ENCODE measurements at places on chromosomes 3 and 15. TPM values are rescaled to one million over a fixed set of nuclear protein-coding genes. Genes with fewer than 3 reads are reported as not detected.

NGRN gene
- 69.7 TPM for total RNA-seq

FSTL1 gene
- total RNA-seq = 822 TPM

FOXL2NB gene
- under 0.01 TPM for total RNA-seq

VGLL3 gene
- 2.9 TPM for total RNA-seq

PLS1 gene
- under 0.01 TPM for total RNA-seq

STAC gene
- 17.5 TPM for total RNA-seq

IL20RB gene
- total RNA-seq = 0.53 TPM

OR5K2 gene
- not detected for total RNA-seq

RAB43 gene
- total RNA-seq = 15.2 TPM

GOLGA8H gene
- total RNA-seq = 0.30 TPM

MESP2 gene
- total RNA-seq = 1.6 TPM

USF3 gene
- total RNA-seq = 3.2 TPM

GOLGA8S gene
- not detected for total RNA-seq

MOBP gene
- not detected for total RNA-seq

RPUSD2 gene
- 14.7 TPM for total RNA-seq

PP2D1 gene
- total RNA-seq = not detected

CCNB2 gene
- total RNA-seq = 10.1 TPM

WDR48 gene
- total RNA-seq = 27.3 TPM

ARHGEF26 gene
- total RNA-seq = 0.12 TPM

GOLGA8N gene
- total RNA-seq = 4.2 TPM
